ENCODE measurements at places on chromosomes 1 and 21.

GRCh38 chr1:84776639-84777038, 86.4 kb upstream of the SSX2IP start:
- DNase-seq = no peak

DNA sequence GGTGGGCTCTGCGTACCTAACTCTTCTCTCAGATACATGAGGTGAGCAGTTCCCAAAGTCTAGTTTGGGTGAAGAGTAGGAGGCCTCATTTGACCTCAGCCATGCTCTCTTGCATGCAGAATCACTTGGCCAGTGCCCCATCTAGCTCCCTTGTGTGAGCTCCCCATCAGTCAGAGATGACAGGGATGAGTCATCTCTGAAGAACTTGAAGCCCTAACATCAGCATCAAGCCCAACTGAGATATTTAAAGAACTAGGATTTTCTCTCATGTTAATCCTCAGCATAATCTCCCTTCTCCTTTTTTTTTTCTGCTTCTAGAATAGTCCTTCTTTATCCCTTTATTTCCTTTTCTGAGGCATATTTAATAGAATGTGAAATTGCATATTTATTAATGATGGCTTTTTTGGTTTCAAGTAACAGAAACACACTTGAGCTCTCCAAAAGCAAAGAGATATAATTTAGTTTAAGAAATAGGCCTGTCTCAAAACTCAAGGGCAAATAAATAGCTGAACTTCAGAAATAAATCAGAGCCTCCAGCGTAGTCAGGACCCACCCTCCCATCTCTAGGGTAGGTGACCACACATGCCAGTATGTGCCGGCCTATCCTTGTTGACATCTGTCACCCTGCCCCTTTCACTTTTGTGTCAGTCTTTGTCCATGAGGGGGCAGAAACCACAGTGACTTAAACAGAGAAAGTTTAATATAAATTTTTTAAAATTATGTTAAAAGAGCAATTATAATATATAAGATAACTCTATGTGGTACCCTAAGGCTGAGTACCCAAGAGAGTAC, 112.3 kb downstream of the TSEN15 start:
- DNase-seq = no peak

- DNase-seq = no peak
Observed at GRCh38 chr21:18840239-18840638, 436.7 kb upstream of the TMPRSS15 start.

- no peak for DNase-seq
Observed at GRCh38 chr21:42887326-42887725, 5.8 kb upstream of the NDUFV3 start.

GRCh38 chr1:172482044-172482443, 38.2 kb upstream of the PIGC start:
- DNase-seq = no peak

DNA sequence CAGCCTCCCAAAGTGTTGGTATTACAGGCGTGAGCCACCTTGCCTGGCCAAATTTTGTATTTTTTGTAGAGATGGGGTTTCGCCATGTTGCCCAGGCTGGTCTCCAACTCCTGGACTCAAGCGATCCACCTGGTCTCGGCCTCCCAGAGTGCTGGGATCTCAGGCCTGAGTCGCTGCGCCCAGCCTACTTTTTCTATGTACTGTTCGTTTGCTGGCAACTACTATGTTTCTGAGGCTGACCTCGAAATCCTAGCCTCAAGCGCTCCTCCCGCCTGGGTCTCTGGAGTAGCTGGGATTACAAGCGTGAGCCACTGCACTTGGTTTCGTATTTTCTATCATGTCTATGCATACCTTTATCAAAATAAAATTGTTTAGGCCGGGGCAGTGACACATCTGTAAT, 675 bp upstream of the TEKT2 start:
- no peak for DNase-seq

DNA sequence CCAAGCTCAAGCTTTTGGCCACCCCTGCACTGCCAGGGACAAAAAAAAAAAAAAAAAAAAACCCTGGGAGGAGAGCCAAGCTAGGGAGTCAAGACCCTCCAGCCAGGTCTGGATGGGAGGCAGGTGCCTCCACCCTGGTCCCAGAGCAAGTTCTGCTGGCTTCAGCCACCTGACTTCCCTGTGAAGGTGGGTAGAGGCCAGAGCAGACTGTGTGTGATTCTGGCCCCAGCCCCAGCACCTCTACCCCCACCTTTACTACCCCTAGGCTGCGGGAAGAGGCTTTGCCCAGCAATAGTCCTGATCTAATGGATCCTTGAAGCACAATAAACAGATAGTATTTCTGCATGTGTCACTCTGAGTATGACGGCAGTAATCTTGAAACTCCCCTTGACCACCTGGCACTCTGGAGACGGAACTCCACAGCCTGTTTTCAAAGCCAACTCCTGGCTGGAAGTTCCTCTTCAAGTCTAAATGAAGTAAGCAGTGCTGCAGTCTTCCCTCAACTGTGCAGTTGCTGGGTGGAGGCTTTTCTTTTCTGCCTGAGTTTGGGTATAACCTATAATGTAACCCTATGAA, 9.8 kb downstream of the PDZK1IP1 start:
- no peak for DNase-seq

GRCh38 chr1:28308750-28309149, 20.1 kb upstream of the MED18 start:
- DNase-seq = no peak

- no peak for DNase-seq
Observed at GRCh38 chr1:16087733-16088132, 14.3 kb upstream of the FAM131C start.

Data from CD4-positive, alpha-beta memory T cell (primary cell).